Caki2 (cell line): ENCODE measurements at places on chromosomes 3 and 15. TPM values are rescaled to one million over a fixed set of nuclear protein-coding genes. Genes with fewer than 3 reads are reported as not detected.

Gene DUOXA1
- total RNA-seq = not detected in 2 replicates

Gene ZNF774
- 0.17 and 3.7 TPM in 2 replicates for total RNA-seq

Gene GOLGA8S
- total RNA-seq = 0.32 TPM in 1 of 2 replicates, not detected in the other

Gene ACTC1
- total RNA-seq = not detected in 2 replicates

Gene SI
- not detected in 2 replicates for total RNA-seq

Gene P2RY14
- not detected in 2 replicates for total RNA-seq
